Upper lobe of left lung (tissue), 6 donors: ENCODE measurements at places on chromosomes 4 and X. TPM values are rescaled to one million over a fixed set of nuclear protein-coding genes. Genes with fewer than 3 reads are reported as not detected.

GRCh38 chr4:34953145-34953799 is 1291.0 kb downstream of the ARAP2 start:
- DNase-seq, result no peak

- DNase-seq, result no peak
Observed at GRCh38 chrX:133380711-133381619, 34.3 kb downstream of the GPC4 start.

DNA sequence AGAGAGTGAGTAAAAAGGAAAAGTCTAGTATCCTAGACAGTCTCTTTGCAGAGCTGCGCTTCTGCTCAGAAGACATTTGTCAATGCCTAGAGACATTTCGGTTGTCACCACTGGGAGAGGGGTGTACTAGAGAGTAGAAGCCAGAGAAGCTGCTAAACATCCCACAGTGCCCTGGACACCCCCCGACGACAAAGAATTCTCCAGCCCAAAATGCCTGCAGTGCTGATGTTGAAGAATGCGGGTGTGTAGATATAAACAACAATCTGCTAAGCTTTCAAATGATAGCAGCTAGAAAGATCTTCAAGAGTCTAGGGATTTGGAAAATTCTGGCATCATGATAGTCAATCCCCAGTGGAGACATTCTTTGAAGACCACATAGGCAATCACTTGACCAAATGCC is 90.1 kb downstream of the PALLD start:
- DNase-seq, result no peak

- DNase-seq, result no peak
Observed at GRCh38 chr4:169132561-169133305, 122.7 kb upstream of the CBR4 start.

DNA sequence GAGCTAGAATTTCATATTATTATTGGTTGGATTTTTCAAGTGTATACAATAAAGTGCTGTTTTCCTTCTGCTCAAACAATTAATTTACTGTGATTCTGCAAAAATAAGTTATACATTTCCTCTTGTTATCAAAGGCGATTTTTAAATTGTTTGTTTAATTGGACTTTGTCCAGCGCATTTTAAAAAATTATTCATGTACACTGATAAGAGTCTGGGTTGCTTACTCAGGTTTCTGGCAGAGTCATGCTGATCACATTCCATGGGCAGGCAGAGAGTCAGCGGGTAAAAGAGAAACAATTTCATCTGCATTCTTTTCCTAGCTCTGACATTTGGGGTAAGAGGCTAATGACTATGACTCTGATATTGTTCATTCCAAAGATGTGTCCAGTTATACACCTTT is 8.9 kb downstream of the FAT4 start:
- no peak for DNase-seq

DNA sequence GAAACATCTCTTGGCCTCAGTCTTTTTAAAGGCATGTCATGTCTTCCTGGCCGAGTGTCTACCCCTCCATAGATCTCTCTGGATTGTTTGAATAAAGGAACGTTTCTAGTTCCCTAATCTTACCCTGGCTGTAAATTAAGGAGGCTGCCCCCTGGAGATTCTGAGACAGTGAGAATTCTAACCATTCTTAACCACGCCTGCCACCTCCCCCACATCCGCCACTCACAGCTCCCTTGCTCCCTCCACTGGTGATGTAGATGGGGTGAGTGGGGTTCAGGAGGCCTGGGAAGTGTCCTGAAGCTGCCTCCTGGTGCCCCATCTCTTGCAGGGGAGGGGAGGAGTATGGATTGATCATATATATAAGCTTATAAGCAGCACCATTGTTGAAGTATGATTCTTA is 48.0 kb upstream of the TRIM2 start:
- no peak for DNase-seq

GRCh38 chr4:184097241-184097605 is 120.5 kb downstream of the ENPP6 start:
- DNase-seq, result peak; percentile 86

DNA sequence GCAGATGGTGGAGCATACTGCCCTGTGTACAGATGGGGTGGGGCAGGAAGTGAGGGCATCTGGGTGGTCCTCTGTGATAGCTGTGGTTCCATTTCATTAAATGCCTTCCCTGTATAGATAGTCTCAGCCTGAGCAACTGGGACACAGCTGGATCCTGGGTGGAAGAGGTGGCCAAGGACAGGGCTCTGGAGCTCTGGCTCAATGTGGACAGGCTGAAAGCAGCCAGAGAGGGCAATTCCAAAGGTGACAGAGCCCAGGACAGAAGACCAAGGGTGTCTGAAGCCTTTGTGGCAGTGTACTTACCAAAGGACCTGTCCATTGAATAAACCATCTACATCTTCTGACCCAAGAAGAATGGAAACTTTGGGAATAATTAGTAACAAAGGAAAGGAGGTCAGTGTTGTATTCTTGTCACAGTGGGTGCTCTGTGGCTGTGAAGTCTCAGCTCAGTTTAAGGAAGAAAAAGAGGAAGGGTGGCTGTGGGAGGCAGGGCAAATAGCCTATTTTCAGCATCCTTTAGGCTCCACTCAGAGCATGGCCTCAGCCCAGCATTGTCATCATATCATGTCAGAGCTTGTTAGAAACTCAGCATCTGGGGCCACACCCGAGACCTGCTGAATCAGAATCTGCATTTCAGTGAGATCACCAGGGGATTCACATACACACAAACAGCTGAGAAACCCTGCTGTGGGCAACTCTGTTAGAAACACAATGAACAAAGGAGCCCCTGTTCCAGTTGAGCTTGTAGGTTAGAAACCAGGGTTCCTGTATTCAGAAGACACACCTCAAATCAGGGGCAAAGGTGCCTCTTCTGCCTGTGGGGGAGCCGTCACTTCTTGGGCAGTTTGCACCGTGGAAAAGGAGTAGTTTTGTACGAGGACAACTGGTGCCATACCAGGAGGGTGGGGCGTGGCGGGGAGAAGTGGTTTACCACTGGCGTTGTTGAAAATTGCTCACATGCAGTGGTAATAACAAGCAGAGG is 168.6 kb downstream of the PTTG2 start:
- no peak for DNase-seq

GRCh38 chr4:24001486-24002329 is 111.9 kb upstream of the PPARGC1A start:
- DNase-seq, result no peak

DNA sequence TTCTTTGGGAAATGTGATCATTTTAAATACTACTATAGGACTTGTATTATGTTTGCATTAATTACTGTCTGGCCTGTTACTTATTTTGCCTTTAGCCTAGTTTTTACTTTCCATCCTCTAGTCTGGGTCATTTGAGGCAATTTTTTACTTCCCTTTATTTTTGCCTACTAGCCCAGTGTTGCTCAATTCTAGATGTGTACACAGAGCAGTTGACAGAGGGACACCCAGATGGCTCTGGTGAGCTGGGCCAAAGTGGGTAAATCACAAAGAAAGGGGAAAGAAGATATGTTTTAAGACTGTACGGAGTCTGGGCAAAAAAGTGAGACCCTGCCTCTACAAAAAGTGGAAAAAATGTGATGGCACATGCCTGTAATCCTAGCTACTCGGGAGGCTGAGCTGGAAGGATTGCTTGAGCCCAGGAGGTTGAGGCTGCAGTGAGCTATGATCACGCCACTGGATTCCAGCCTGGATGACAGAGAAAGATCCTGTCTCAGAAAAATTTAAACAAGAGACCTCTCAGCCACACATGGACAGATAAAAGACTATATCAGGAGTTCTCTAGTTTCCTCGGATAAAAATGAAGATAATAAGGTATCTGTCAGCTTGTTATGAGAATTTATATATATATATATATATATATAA is 35.7 kb downstream of the APOO start:
- DNase-seq, result no peak

DNA sequence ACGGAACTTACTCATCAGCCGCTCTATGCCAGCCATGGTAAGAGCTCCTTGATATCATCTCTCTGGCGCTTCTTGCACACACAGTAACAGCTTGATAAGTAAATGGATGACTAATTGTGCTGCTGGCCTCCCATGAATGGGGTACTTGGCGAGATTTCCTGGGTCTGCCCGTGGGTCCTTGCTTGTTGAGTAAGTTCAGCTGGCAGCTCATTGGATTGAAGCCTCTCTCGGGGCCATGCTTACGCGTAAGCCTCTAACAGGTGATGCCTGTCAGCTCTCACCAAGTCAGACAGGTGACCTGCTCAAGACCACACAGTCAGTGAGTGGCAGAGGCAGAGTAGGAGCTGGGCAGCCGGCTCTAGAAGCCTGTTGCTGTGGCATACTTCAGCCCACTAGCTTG is 7.7 kb downstream of the NSG1 start:
- no peak for DNase-seq

GRCh38 chr4:15720851-15721250 is 18.0 kb downstream of the BST1 start:
- DNase-seq, result peak; percentile 36

- no peak for DNase-seq
Observed at GRCh38 chr4:147843162-147843561, 111.3 kb downstream of the ARHGAP10 start.

GRIA2 gene
- not detected for total RNA-seq

SYP gene
- total RNA-seq, result 2.1 TPM

FMR1 gene
- total RNA-seq, result 41.6 TPM

FDCSP gene
- total RNA-seq, result not detected

STARD8 gene
- 27.1 TPM for total RNA-seq

RNF175 gene
- not detected for total RNA-seq

ADH1A gene
- total RNA-seq, result not detected

CDKL2 gene
- 24.1 TPM for total RNA-seq
